ENCODE measurements at places on chromosomes 5 and 9.

GRCh38 chr5:42285230-42285629 is 138.0 kb upstream of the GHR start:
- DNase-seq, result no peak

DNA sequence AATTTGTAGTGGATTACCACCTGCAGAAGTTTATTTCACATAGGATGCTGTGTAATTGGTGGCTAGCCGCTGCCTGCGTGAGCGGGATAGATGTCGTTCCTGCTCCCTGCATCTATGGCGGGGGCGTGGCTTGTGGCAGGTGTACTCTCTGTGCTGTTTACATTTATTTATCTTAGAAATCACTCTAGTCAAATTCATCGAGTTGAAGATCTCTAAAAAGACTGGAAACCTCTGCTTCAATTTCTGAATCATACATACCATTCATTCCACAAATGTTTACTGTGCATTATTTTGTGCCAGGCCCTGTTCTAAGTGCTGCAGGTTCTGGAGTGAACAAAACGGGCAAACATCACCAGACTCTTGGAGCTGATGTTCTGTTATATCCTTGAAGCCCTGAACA is 11.9 kb downstream of the ROPN1L start:
- DNase-seq, result no peak

- no peak for DNase-seq
Observed at GRCh38 chr5:160183075-160183474, 46.2 kb upstream of the FABP6 start.

- DNase-seq, result no peak
Observed at GRCh38 chr9:92146610-92147009, 31.4 kb upstream of the SPTLC1 start.

DNA sequence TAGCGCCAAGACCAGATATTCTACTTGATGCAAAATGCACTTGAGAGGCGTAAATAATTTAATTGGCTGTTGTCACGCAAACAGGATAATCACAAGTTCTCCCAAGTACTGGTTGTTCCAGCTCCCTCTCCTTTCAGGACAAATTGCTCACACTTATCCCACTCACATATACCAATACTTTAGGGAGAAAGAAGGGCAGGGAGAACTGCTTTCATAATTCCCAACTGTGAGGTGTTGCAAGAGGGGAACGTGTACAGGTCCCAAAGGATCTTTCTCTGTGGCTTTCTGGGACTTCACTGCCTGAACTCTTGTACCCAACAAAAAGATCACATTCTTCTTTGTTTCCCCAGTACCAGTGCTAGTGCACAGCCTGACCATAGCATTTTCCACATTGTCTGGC is 21.5 kb upstream of the TGFBI start:
- no peak for DNase-seq

- DNase-seq, result no peak
Observed at GRCh38 chr5:88230546-88231066, 38.0 kb downstream of the TMEM161B start.

DNA sequence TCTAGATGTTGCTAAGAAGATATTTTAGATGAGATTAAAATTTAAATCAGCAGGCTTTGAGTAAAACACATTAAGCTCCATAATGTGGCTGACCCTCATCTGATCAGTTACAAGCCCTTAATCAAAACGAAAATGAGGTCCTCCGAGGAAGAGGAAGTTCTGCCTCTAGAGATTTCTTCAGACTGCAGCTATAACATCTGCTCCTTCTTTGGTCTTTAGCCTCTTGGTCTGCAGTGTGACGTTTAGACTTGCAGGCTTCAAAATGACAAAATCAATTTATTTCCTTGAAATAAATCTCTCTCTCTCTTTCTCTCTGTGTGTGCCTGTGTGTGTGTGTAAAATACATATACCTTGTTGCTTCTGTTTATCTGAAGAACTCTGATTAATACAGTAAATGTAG is 1429.8 kb upstream of the CDH9 start:
- no peak for DNase-seq

- DNase-seq, result peak; percentile 71
Observed at GRCh38 chr5:93675460-93676450, 65.6 kb downstream of the POU5F2 start.

GRCh38 chr9:18909140-18910018 is 123.6 kb downstream of the SAXO1 start:
- DNase-seq, result no peak

DNA sequence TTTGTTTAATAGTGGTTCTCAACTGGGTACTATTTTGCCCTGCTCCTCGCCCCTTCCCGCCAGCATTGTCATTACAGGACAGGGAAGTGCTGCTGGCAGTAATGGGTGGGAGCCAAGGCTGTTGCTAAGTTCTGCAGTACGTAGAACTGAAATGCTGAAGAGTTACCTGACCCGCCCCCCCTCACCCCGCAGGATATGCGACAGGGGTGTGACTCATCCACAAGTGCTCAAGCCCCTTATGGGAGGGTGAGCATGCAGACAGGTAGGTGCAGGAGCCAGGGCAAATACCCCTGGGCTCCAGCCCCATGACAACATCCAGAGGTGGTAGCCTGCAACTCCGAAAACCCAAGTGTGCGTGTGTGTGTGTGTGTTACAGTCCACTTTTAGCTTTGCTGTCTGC is 35.7 kb downstream of the LRRC70 start:
- DNase-seq, result no peak

GRCh38 chr9:130053504-130054324 is at the start of gene GPR107:
TSS of gene GPR107 (plus strand) at chr9:130053906. CDS start at chr9:130053933, 27 bp downstream.
- peak; percentile 65 for DNase-seq

GRCh38 chr9:81682797-81683196 is 6.5 kb downstream of the TLE1 start:
- no peak for DNase-seq

GRCh38 chr9:134547161-134548100 is 94.2 kb upstream of the COL5A1 start:
- no peak for DNase-seq

DNA sequence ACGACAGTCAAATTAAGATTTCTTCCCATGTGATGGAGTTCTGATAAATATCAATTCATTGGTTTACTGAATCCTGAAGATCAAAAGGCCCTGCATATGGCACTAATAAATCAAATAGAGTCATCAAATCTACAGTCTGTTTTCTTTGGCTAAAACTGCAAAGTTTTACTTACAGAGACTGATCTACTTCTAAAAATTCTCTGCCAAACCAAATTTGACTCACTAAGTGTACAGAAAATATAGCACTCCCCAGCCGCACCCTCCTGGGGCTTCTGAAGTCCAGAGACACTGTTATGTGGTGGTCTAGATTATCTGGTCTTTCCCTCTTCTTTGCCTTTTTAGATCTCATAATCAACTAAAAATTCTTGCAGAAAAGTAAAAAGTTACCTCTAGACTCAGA is 237.7 kb downstream of the MLLT3 start:
- no peak for DNase-seq

GRCh38 chr5:36521838-36522745 is 84.3 kb upstream of the SLC1A3 start:
- DNase-seq, result no peak

DNA sequence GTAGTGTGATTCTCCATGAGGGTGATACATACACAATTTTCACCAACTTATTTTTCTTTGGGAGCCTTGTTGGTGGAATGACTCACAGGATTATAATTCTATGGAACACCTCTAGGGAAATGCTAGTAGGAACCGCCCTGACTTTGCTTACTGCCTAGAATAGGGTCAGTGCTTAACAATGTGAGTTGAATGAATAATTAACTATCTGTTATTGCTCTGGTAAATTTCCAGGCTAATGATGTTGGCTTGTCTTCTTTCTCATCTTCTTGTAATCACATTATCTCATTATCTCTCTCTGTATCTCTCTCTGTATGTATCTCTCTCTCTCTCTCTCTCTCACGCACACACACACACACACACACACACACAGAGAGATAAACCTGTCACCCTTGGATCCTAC is 291.1 kb downstream of the TRIM32 start:
- no peak for DNase-seq

GRCh38 chr5:13771011-13771571 is 173.4 kb downstream of the DNAH5 start:
- DNase-seq, result no peak

DNA sequence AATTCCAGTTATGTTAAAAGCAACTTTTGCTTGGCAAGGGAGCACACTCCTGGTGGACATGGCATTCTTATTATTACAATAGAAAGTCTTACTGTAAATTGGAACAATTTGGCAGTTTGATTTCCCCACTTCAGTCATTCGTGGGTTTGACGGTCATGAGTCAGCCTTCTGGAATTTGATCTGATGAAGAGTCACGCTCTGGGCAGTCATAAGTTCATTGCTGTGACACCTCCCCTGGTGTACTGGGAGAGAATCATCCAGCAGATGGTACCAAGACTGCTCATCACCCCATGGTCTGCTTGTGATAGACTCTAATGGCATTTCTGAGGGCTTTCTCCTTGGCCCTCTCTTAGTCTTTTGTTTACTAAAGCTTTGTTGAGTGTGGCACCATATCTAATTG is 53.8 kb downstream of the GLRA1 start:
- no peak for DNase-seq

DNA sequence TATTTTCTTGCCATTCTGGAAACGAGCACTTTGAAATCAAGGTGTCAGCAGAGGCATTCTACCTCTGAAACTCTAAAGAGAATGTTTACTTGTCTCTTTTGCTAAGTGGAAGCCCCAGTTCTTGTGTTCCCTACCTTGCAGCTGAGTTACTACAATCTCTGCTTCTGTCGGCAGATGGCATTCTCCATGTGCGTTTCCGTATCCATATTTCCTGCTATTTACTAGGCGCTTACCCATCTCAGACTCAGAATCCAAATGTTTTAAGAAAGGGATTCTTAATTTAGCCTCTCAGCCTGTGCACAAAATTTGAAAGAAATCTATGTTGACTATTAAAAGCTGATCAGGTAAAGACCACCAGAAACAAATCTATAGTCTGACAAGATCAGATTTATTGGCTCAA is 221.3 kb upstream of the FTMT start:
- peak; percentile 17 for DNase-seq

GRCh38 chr9:129236441-129237145 is 58.5 kb upstream of the IER5L start:
- DNase-seq, result no peak

DNA sequence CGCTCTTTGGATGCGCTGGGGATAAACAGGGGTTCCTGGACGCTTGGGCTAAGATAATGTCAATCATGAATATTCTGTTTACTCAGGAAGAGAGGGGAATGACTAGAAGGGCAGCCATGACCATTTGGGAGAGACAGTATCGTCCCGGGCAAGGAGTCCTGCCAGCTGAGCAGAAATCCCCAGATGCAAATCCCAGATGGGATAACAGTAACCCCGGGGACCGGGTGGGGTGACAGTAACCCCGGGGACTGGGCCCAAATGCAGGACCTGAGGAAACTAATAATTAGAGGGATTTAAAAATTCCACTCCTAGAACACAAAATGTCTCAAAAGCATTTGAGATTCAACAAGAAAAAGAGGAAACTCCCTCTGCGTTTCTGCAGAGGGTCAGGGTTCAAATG is 189.0 kb upstream of the PPP1R26 start:
- DNase-seq, result no peak

DNA sequence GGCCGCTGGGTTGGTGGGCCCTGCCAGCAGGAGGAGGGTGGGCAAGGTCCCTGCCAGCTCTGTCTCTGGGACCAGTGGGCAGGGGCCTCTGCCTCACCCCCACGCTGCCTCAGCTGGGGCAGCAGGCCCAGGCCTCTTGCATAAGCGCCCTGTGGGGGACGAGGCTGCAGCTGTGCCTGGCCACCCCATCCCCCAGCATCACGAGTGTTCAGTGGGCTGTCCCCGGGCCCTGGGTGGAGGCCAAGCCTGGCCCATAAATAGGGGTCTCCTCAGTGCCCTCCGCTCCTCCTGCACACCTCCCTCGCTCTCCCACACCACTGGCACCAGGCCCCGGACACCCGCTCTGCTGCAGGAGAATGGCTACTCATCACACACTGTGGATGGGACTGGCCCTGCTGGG is at the start of gene PTGDS:
TSS of gene PTGDS (plus strand) at position 282 of the 400 bp plus-strand sequence. CDS start at position 357, 75 bp downstream.
- DNase-seq, result no peak

- no peak for DNase-seq
Observed at GRCh38 chr5:7066471-7067235, 329.3 kb upstream of the ADCY2 start.

- DNase-seq, result no peak
Observed at GRCh38 chr9:36138901-36139300, 2.4 kb downstream of the GLIPR2 start.

DNA sequence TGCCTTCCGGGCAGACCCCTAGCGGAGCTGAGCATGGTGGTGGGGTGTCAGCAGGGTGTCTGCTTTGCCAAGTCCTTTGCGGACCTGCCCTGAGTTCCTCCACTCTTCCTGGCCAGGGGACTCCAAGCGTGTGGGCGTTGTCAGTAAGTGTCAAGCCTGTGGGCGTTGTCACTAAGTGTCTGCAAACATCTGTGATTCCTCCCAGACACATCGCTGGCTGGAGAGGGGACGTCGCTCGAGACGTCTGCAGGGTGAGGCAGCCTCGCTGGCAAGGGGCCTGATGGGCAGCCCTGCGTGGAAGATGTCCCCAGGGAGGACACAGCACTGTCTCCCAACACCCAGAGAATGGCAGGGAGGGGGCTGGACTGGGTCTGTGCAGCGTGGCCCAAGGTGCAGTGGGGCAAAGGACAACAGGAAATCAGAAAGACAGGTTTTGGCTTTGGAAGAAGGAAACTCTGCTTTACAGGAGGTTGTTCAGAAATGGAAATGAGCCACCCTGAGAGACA is 28.8 kb downstream of the ADAMTSL2 start:
- peak; percentile 47 for DNase-seq

GRCh38 chr5:174348311-174348981 is 302.9 kb downstream of the NSG2 start:
- DNase-seq, result no peak

DNA sequence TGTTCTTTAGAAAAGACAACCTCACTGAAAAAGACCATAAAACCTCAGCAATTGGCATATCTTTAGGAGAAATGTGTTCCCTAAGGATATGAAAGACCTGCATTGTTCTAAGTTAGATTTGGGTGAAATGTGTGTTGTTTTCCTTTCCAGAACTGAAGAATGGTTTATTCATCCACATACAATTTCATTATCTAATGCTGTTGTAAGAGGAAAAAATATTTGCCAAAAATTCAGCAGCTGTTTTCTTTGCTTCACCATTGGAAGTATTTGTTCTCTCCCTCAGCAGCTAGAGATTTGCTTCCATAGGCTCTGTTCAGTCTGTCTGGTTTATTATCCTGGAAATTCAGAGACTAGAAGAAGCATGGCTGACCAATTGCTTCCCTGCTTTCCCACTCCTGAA is 150.9 kb downstream of the ISOC1 start:
- no peak for DNase-seq

DNA sequence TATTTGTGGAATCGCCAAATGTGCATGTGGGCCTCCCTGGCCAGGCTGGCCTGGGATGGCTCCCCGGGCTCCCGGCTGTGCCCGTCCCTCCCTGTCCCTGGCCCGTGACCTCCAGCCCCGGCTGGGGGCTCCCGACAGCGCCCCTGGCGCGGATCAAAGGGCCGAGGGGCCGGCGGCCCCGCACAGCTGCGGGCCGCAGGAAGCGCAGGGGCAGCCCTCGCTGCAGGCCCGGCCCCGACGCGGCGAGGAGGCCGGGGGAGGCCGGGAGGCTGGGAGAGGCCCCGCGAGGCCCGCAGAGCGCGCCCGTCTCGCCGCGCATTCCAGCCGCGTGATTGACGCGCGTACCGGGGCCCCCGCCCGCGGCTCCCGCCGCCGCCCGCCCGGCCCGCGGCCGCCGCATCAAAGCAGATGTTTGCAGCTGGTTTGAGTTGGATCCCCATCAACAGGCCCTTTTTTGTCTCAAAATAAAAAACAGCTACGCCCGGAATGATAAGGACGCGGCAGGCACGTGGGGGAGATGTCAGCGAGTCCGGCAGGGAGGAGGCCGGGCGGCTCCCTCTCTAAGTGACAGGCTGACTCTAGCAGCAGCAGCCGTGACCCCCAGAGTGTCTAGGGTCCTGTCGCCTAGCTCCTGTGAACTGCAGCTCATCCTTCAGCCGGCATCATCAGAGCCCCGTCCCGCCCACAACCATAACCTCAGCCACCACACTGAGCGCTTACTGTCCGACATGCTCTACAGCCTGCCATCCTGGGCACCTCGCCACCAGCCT is 69.4 kb downstream of the LMX1B start:
- no peak for DNase-seq

All from NCI-H146 (cell line).